CD8-positive, alpha-beta memory T cell (primary cell): ENCODE measurements at places on chromosomes 5 and 9. TPM values are rescaled to one million over a fixed set of nuclear protein-coding genes. Genes with fewer than 3 reads are reported as not detected.

Gene IL31RA
- total RNA-seq = not detected

Gene LMX1B
- total RNA-seq = not detected

GRCh38 chr5:73443829-73444498 lies 4.6 kb downstream of the FOXD1 start:
- DNase-seq = no peak
- H3K27ac ChIP-seq = no peak overlapping the region
- H3K4me3 ChIP-seq = no peak overlapping the region
- H3K27me3 ChIP-seq = peaks cover 78% of the 10 kb centered on the region

- no peaks in the 10 kb centered on the region for H3K36me3 ChIP-seq
- no peak for DNase-seq
- no peak overlapping the region for H3K27ac ChIP-seq
- no peak overlapping the region for H3K4me3 ChIP-seq
- H3K4me1 ChIP-seq = no peaks in the 10 kb centered on the region
Measured at GRCh38 chr5:142281966-142282365, 42.9 kb downstream of the SPRY4 start.
